ENCODE measurements at places on chromosomes 11 and 22. TPM values are rescaled to one million over a fixed set of nuclear protein-coding genes. Genes with fewer than 3 reads are reported as not detected.

IGSF22 gene
- 1.3 TPM for total RNA-seq

YPEL4 gene
- total RNA-seq = 0.22 TPM

MPZL3 gene
- total RNA-seq = 7.4 TPM

ANO1 gene
- total RNA-seq = 8.7 TPM

USP2 gene
- total RNA-seq = 5.1 TPM

MB gene
- not detected for total RNA-seq

RPS6KB2 gene
- 51.7 TPM for total RNA-seq

AAMDC gene
- total RNA-seq = 20.4 TPM

CCDC87 gene
- 0.89 TPM for total RNA-seq

SMTNL1 gene
- total RNA-seq = not detected

MEI1 gene
- 1.5 TPM for total RNA-seq

CHCHD10 gene
- total RNA-seq = 39.5 TPM

ANKRD49 gene
- 17.6 TPM for total RNA-seq

PNPLA3 gene
- 11.4 TPM for total RNA-seq

C11orf16 gene
- total RNA-seq = not detected

HIRA gene
- total RNA-seq = 45.3 TPM

FGF19 gene
- total RNA-seq = not detected

PRRG4 gene
- total RNA-seq = 0.75 TPM

Measured in progenitor cell of endocrine pancreas (in vitro differentiated cells).